Lung (tissue), 17 donors: ENCODE measurements at places on chromosomes 1 and 21. TPM values are rescaled to one million over a fixed set of nuclear protein-coding genes. Genes with fewer than 3 reads are reported as not detected.

DNA sequence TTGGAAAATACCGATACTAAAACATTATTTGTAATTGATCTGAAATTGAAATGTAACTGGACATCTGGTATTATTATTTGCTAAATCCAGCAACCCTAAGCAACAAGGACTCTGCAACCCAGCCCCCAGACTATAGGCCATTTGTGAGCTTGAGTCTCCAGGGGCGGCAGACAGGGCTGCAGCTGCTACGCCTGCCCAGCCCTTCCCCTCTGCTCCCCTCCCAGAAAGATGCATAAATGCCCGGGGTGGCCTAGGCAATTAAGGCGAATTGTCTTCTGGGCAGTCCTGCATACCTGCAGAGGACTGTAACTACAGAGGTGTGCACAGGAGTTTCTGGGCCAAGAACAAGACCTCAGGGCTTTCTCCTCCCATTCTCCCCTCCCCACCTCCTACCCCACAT is 41.2 kb upstream of the LBR start:
- peaks cover 2% of the 10 kb centered on the region for H3K4me1 ChIP-seq
- H3K27ac ChIP-seq: no peak overlapping the region
- H3K36me3 ChIP-seq: no peaks in the 10 kb centered on the region

DNA sequence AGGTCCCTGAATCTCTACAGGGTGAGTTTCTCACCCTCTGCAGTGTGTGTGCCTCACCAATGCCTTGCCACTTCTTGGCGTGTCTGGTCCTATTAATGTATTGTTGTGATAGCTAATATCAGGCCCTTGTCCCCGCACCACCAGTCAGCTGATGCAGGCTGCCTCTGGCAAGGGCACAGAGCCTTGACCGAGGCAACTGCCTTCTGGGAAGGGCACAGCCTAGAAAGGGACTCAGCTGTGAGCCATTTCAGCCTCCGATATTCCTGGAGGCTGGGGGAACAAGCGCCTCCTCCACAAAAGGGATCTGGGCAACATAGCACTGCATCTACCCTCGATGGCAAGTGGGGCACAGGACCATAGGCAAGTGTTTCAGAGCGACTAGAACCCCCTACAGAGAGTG is 27.0 kb downstream of the IL10RB start:
- no peaks in the 10 kb centered on the region for H3K27me3 ChIP-seq
- H3K4me1 ChIP-seq: no peaks in the 10 kb centered on the region
- H3K27ac ChIP-seq: no peak overlapping the region
- DNase-seq: no peak
- H3K36me3 ChIP-seq: peaks cover 3% of the 10 kb centered on the region
- no peak overlapping the region for H3K4me3 ChIP-seq

DNA sequence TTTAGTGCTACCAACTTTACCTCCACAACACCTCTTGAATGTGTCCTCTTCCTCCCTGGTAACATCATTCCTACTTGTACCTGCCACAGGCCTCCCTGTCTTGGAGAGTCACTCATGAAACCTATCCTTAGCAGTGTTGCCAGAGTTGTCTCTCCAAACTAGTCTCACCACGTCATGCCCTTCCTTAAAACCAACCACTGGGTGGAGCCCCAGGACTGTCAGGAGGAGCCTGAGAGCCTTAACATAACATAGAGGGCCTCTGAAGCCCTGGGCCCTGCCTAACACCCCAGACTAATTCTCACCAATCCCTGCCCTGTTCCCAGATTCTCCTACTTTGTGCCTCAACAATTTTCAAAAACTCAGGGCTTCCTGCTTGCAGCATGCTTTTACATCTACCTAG is 65.3 kb downstream of the ZNF697 start:
- no peaks in the 10 kb centered on the region for H3K27me3 ChIP-seq
- H3K4me1 ChIP-seq: no peaks in the 10 kb centered on the region
- no peak overlapping the region for H3K4me3 ChIP-seq
- DNase-seq: peak; percentile 77

The PTGER3 gene
- total RNA-seq: 1.8 TPM

DNA sequence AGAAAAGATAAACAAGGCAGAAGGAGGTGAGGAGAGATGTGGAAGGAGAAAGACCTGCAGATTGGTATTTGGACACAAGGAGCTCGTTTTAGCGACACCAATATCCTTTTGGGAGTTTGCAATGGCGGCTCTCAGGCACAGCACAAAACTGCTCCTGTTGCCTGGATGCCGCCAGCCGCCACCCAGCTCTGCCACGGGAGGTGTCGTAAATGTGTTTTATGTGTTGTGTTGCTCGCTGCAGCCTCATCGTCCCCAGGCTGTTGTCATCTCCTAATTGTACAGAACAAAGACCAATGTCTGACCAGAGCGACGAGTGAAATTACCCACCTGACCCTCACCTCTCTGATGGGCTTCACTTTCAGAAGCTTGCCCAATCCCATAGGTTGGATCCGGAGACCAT is 96.6 kb upstream of the ZNF281 start:
- H3K4me3 ChIP-seq: no peak overlapping the region
- H3K36me3 ChIP-seq: no peaks in the 10 kb centered on the region
- no peak overlapping the region for H3K27ac ChIP-seq
- no peaks in the 10 kb centered on the region for H3K4me1 ChIP-seq
- no peaks in the 10 kb centered on the region for H3K27me3 ChIP-seq

GRCh38 chr1:230772457-230773395 is 25.5 kb downstream of the CAPN9 start:
- no peak overlapping the region for H3K4me3 ChIP-seq
- no peaks in the 10 kb centered on the region for H3K4me1 ChIP-seq
- H3K36me3 ChIP-seq: no peaks in the 10 kb centered on the region

The MAN1C1 gene
- total RNA-seq: 14.5 TPM

- peaks cover 10% of the 10 kb centered on the region for H3K4me1 ChIP-seq
- DNase-seq: no peak
- no peak overlapping the region for H3K27ac ChIP-seq
- H3K4me3 ChIP-seq: no peak overlapping the region
- H3K36me3 ChIP-seq: no peaks in the 10 kb centered on the region
- no peaks in the 10 kb centered on the region for H3K27me3 ChIP-seq
Measured at GRCh38 chr1:223109581-223110026, 33.4 kb downstream of the TLR5 start.

GRCh38 chr1:173280899-173281660 is 73.9 kb upstream of the TNFSF4 start:
- H3K27me3 ChIP-seq: no peaks in the 10 kb centered on the region
- no peak for DNase-seq
- H3K4me1 ChIP-seq: no peaks in the 10 kb centered on the region
- H3K4me3 ChIP-seq: no peak overlapping the region
- no peaks in the 10 kb centered on the region for H3K36me3 ChIP-seq
- no peak overlapping the region for H3K27ac ChIP-seq

- no peak overlapping the region for H3K27ac ChIP-seq
- H3K4me1 ChIP-seq: peaks cover 3% of the 10 kb centered on the region
- H3K36me3 ChIP-seq: no peaks in the 10 kb centered on the region
Measured at GRCh38 chr1:59484096-59484495, 187.2 kb downstream of the FGGY start.

The AVPR1B gene
- total RNA-seq: not detected

DNA sequence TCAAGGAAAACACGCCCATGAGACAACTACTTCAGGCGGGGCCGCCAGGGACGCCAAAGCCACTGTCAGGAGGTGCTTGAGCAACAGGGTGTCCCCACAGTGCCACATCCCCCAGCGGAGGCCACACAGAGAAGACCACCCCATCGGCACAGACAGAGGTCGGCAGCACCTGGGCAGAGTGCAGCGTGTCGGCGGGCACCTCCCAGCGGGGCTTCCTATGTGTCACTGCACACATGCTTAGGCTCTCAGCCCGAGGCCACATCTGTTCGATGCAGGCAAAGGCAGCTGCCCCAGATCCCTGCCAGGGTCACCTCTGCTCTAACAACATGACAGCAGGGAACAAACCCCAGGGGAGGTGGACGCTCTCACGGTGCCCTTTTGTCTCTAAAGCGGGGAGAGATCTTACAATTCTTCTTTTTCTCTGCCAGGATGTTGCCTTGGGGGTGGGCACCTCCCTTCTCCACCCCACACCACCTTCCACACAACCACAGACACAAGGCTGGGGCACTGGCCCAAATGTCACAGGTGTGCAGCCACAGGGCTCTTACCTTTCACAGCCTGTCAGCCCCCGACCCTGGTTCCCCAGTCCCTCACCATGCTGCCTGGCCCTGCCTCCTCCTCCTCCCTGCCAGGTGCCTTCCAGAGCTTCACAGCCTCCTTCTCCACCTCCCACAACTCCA is 4.2 kb downstream of the KRTAP10-8 start:
- H3K36me3 ChIP-seq: no peaks in the 10 kb centered on the region
- H3K27me3 ChIP-seq: no peaks in the 10 kb centered on the region

DNA sequence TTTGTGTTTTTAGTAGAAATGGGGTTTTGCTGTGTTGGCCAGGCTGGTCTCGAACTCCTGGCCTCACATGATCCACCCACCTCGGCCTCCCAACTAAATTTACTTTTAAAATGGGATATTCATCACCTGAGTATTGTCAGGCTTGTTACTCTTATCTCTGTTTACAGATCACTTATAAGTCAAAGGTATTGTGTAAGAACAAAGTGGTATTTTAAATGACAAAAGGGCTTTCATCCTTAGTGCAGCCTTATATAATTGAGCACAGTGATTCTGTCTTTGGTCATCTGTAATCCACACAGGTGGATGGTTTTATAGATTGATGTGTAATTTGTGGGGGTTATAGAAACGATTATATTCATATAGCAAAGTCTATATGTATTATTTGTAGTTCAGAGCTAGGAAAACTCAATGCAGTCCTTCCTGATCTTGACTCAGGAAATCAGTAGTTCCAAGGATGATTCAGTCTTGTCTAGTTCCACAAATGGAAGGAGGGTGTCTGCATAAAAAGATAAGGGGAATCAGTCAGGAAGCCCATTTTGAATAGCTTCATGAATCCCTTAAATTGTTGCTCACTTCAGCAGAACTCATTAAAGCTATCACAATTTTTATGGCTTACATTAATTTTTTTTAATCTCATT is 34.6 kb downstream of the STXBP3 start:
- peaks cover 26% of the 10 kb centered on the region for H3K36me3 ChIP-seq
- H3K4me3 ChIP-seq: no peak overlapping the region
- H3K27ac ChIP-seq: no peak overlapping the region
- H3K4me1 ChIP-seq: no peaks in the 10 kb centered on the region

The NPPA gene
- total RNA-seq: not detected

The KCNJ6 gene
- 0.03 TPM for total RNA-seq

GRCh38 chr1:156503698-156504437 is 3.3 kb upstream of the MEF2D start:
- H3K36me3 ChIP-seq: no peaks in the 10 kb centered on the region
- no peak overlapping the region for H3K4me3 ChIP-seq
- DNase-seq: no peak
- no peaks in the 10 kb centered on the region for H3K27me3 ChIP-seq
- peaks cover 32% of the 10 kb centered on the region for H3K4me1 ChIP-seq

- H3K4me3 ChIP-seq: no peak overlapping the region
- no peaks in the 10 kb centered on the region for H3K36me3 ChIP-seq
- no peaks in the 10 kb centered on the region for H3K27me3 ChIP-seq
Measured at GRCh38 chr1:112265931-112266330, 130.1 kb upstream of the CTTNBP2NL start.

DNA sequence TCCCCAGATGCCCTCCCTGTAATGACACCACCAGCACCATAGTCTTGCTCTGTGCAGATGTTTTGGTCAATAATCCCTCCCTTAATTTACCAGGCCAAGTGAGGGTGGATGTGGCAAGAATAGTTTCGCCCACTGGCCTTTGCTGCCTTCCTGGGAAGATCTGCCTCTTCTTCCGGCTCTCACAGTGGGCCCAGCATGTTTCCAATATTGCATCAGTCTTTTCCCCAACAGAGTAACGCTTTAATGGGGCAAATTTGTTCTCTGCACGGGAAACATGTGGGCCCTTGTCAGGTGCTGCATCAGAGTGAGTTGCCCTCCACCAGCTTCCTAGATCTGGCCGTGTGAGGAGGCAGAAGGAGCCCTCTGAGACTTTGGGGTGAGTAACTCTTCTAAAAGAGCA is 12.0 kb upstream of the ALX3 start:
- H3K27ac ChIP-seq: no peak overlapping the region
- no peak for DNase-seq
- H3K36me3 ChIP-seq: no peaks in the 10 kb centered on the region
- H3K4me1 ChIP-seq: no peaks in the 10 kb centered on the region
- no peaks in the 10 kb centered on the region for H3K27me3 ChIP-seq

The OR2T35 gene
- total RNA-seq: not detected

DNA sequence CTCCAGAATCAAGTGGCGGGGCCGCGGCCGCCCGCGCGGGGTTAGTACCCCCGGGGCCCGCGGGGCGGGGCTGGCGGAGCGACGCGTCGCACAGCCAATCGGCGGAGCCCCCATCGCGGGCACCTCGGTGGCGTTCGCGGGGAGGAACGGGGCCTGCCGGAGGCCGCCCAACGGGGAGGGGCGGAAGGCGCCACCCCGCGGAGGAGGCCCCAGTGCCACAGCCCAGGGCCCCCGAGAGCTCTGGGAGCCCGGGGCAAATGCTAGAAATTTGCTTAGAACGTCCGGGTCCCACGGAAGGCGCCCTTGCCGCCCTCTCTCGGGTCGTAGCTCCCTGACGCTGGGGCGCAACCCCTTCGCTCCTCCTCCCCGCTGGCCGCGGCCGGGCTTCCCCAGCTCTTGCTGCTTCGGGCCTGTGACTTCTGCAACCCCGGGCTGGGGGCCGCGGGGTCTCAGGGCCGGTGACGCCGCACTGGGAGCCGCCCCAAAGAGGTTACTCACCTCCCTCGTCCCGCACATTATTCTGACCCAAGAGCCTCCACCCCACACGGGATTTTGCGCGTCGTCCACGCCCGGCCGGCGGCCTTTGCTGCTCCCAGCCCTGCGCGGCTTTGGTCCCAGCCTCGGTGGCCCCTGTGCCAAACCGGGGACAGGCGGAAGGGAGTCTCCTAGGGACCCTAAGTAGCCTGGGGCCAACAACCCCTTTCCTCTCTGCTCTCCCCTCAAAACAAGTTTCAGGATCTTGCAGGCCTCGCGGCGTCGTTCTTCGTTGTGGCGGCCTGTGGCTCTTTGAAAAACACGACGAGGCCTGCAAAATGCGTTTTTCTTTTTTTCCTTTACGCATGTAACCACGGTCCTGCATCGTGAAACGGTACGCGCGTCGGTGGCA is at the start of gene RUNX3:
Gene RUNX3 (minus strand): TSS at position 17 of the 886 bp plus-strand sequence. CDS start 408 bp downstream, outside the sequence.
- H3K4me1 ChIP-seq: no peaks in the 10 kb centered on the region
- no peaks in the 10 kb centered on the region for H3K36me3 ChIP-seq
- no peak within 1 kb of the TSS for H3K27ac ChIP-seq
- peak within 1 kb of the TSS; percentile 28 for H3K4me3 ChIP-seq
- peak; percentile 38 for DNase-seq

- no peaks in the 10 kb centered on the region for H3K27me3 ChIP-seq
- no peak overlapping the region for H3K4me3 ChIP-seq
- H3K27ac ChIP-seq: no peak overlapping the region
- no peaks in the 10 kb centered on the region for H3K4me1 ChIP-seq
- peak; percentile 8 for DNase-seq
- no peaks in the 10 kb centered on the region for H3K36me3 ChIP-seq
Measured at GRCh38 chr1:179230251-179230650, 774 bp upstream of the ABL2 start.

The ADORA1 gene
- 2.3 TPM for total RNA-seq

DNA sequence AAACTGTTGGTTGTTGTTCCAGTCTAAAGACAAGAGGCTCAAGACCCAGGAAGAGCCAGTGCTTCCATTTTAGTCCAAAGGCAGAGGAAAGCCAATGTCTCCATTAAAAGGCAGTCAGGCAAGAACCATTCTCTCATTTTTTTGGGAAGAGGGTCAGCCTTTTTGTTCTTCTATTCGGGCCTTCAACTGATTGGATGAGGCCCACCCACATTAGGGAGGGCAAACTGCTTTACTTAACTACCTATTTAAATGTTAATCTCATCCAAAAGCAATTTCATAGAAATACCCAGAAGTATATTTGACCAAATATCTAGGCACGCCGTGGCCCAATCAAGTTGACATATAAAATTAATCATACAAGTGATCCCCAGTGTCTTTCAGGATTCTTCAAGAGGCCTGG is 104.4 kb upstream of the SYT6 start:
- H3K4me1 ChIP-seq: peaks cover 4% of the 10 kb centered on the region
- no peaks in the 10 kb centered on the region for H3K27me3 ChIP-seq
- H3K4me3 ChIP-seq: no peak overlapping the region
- H3K36me3 ChIP-seq: no peaks in the 10 kb centered on the region
